ENCODE measurements at places on chromosomes 13 and 19.

DNA sequence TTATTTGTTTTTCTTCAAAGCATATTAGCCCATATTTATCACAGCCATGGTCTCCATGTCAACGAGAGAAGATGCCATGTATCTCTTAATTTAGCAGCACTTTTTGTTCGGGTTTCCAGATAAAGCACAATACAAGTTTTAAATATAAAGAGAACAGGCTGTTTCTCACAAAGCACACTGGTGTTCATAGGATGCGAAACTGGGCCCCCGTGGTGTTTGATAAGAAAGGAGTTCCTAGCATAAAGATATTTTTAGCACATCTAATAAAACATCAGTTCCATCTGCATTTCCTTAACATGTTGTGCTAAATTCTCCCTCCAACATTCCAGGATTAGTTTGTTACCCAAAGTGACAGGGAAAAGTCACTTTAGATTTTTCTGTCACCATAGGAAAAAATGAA, 72.4 kb upstream of the EDNRB start:
- no peak for DNase-seq

GRCh38 chr19:13699786-13700185, 64.5 kb upstream of the MRI1 start:
- DNase-seq: no peak

GRCh38 chr13:22091971-22092300, 421.1 kb downstream of the FGF9 start:
- no peak for DNase-seq

GRCh38 chr13:66689628-66690027, 540.5 kb downstream of the PCDH9 start:
- no peak for DNase-seq

DNA sequence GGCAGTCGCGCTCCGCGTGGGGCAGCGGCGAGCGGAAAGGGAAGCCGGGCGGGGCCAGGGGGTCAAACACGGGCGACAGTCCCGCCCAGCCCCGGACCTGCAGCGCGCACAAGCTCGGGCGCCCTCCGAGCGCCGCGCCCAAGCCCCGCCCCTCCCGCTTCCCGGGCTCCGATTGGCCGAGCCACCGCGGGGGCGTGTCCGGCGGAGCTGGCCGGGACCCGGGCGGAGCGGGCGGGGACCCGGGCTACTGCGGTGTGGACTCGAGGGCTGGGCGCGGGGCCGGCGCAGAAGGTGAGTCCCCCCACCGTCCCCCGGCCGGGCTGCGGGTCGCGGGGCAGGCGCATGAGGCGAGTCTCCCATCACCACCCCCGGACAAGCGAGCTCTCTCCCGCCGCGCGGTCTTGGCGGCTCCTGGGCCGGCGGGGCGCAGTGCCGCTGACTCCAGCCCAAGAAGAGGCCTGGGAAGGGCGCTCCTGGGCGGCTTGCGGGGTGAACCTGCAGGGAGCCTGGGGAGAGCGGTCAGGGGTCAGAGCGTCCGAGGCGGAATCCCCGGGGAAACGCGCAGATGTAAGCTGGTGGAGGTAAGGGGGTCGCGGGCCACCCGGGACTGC, at the start of gene PLEKHF1:
TSS of gene PLEKHF1 (plus strand) at position 247 of the 611 bp plus-strand sequence. CDS start 8,379 bp downstream, outside the sequence.
- DNase-seq: no peak

- no peak for DNase-seq
Measured at GRCh38 chr13:59281453-59281852, 882.3 kb downstream of the DIAPH3 start.

DNA sequence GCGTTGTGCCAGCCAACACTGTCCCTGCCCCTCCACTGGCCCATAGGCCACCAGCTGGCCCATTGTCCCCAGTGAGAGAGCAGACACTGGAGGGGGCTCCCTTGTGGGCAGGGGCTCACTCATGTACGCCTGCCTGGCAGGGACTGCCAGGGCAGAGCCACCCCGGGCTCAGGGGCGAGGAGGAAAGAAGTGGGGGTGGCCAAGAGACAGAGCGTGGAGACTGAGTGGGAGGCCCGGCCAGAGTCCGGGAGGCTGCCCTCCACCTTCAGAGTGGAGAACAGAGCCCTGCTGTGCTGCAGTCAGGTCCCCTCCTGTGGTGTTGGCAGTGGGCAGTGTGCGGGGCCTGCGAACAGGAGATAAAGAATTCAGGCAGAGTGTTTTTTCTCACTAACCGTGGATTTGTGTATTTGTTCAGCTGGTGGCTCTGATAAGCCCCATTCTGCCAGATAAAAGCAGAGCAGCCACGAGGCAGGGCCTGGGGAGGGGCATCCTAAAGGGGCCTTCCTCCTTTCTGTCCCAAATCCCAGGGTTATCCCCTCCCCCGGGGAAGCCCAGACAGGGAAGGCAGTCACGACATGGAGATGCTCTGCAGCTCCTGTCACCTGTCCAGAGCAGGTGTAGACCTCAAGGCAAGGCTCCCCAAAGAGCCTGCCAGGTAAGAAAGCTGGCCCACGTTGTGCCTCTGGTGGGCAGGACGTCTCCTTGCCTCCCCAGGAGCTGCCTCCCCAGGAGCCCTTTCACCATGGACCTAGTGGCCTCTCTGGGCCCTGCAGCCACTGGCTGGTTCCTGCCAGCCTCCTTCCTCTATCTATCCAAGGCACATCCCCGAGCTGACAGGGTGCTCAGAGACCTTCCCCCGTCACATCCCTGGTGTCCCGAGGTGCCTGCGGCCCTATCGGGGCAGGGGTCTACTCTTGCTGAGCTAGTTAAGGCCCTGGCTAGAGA, 33.0 kb downstream of the LYL1 start:
- DNase-seq: no peak

DNA sequence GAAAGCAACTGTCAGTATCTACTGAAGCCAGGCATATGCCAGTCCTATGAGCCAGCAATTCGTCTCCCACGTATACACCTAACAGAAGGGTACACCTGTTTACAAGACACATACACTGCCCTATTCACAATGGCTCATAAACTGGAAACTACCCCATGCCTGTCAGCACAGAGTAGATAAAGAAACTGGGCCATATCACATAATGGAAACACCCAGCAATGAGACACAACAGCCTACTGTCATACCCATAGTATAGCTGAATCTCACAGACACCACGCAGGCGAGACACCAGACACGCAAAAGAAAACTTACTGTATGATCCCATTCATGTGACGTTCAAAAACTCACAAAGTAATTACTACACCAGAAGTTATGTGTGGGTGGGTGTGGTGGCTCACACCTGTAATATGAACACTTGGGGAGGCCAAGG, 15.7 kb downstream of the NOSIP start:
- no peak for DNase-seq

- no peak for DNase-seq
Measured at GRCh38 chr19:19145684-19146608, 7.7 kb upstream of the TMEM161A start.

- DNase-seq: no peak
Measured at GRCh38 chr13:99224021-99224420, 23.4 kb downstream of the UBAC2 start.

DNA sequence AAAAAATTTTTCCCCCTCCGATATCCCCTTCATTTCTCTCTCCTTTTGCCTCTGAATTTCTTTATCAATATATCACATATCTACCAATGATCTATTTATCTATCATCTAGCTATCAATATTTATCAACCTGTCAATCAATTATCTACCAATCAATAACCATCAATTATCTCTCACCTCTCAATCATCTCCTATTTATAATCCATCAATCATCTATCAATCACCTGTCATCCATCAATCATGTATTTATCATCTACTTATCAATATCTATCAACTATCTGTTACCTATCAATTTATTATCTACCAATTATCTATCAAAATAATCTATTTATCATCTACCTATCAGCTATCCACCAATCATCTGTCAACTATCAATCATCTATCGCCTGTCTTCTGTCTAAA, 17.1 kb downstream of the MBD3L1 start:
- no peak for DNase-seq

GRCh38 chr19:3360421-3361383, 5.7 kb upstream of the NFIC start:
- DNase-seq: no peak

DNA sequence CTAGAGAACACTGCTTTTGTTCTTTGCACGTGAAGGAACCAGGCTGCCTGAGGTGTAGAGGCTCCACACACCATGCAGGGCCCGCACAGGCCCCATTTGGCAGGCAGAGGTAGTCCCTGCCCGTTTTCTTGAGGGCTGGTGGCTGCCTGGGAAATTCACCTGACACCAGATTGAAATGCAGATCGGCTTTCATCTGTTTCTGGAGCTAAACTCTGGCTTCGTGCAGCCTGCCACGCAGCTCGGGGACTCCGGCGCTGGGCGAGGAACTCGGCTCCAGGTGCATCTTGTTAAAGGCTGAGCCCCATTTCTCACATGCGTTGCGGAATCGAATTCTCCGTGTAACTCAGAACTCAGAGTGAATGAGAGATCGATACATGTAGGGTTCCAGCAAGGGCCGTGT, 37.7 kb downstream of the ATP11A start:
- DNase-seq: no peak

DNA sequence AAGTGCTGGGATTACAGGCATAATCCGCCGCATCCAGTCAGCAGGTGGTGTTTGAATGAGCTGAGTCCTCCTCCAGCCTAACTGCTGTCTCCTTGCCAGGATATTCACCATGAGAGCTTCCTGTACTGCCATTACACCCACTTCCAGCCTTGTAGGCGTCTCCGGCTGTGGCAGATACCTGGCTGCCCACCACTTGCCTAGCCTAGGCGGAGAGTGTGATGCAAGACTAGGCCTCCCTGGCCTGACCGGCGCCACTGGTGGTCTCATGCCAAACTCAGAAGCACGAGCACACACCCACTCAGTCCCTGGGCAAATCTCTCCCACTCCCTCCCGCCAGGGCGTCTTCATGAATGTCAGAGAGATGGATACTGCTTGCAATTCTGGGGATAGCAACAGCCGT, 16.6 kb downstream of the IL12RB1 start:
- DNase-seq: no peak

DNA sequence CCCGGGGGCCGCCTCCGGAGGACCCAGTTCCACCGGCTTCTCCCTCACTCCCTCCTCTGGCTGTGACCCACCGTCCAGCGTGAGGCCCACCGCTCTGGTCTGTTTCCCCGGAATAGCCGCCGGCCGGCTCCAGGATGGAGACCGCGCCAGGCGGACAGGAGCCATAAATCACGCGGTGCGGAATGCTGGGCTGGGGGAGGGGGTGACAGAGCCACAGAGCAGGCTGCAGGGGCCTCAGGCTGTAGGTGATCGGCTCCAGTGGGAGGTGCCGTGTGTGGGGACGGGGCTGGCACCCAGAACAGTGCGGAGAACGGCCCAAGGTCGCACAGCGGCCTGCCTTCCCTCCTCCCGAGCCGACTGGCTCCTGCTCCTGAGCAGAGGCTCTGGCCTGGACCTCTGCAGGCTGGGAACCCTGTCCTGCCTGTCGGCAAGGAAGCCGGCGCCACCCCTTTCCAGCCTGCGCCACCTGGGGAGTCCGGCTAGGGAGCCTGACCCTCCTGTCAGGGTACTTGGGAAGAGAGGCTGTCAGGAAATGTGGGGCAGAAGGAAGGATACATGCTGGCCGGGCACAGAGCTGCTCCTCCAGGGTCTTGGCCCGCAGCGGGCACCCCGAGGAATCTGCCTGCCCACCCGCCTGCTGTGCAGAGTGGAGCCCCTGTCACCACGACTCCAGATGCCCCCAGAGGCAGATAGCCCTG, 8.3 kb downstream of the PIAS4 start:
- DNase-seq: no peak

- no peak for DNase-seq
Measured at GRCh38 chr19:3818466-3818865, 32.3 kb upstream of the MATK start.

GRCh38 chr19:52778811-52779210, 7.8 kb downstream of the ZNF600 start:
- DNase-seq: no peak

- DNase-seq: no peak
Measured at GRCh38 chr19:15292847-15293582, 39.3 kb downstream of the BRD4 start.

DNA sequence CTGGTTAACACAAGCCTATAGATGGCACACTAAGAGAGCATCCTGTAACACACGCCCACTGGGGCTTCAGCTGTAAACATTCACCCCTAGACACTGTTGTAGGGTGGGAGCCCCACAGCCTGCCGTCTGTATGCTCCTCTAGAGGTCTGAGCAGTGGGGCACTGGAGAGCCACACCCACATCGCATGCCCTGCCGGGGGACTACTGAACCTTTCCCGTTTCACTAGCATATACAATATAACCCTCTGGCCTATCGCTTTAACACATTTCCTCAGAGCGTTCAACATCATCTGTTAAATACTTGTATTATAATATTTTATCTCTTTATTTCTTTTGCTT, 73.4 kb downstream of the PCDH9 start:
- no peak for DNase-seq

GRCh38 chr19:53517114-53517741, 20.7 kb upstream of the ZNF331 start:
- DNase-seq: no peak

DNA sequence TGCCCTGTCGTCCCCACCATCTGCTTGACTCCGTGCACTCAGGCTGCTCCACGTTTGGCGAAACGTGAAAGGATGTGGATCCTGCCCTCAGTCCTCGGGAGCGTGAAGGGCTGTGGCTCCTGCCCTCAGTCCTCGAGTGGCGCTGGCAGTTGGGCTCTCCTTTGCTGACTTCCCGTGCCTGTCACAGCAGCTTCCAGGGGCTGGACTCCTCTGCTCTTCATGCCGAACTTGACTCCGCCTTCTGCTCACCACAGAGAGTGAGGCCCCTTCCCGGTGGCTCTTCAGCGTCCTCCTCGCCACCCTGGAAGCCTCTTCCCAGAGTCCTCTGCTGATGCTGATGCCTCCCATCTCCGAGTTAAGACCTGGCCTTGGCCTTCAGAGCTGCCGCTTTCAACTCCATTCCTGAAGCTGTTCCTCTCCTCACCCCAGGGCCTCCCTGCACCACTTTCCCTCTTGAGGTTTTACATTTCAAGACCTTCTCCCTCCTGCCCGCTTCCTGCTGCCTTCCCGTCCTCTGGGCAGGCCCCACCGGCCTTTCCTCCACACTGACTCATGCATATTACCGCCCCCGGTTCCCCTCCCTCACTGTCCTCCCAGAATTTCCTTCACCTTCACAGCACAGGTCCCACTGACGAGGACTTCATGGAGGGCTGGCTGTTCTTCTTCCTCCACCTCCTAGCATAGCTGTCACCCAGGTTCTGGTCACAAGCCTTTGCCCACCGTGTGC, 111.7 kb downstream of the SHISA2 start:
- no peak for DNase-seq

DNA sequence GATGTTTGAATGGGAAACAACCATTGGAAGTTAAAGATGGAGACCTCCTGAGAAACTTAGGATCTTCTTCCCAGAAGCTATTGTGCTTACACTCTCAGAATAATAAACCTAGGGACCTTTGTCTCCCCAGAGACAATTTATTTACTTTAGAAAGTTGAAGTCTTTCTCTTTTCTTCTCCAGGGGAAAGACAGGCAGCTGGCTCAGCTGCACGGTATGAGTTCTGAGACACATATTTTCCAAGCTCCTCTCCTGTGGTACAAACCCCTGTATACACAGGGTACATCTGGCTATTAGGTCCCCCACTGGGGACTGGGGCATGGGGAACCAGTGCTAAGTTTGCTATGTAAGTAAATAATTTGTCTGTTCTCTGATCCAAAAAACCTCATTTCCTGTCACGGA, 67.5 kb upstream of the POSTN start:
- no peak for DNase-seq
